Lung (tissue), 17 donors: ENCODE measurements at places on chromosomes 2 and 18. TPM values are rescaled to one million over a fixed set of nuclear protein-coding genes. Genes with fewer than 3 reads are reported as not detected.

- H3K36me3 ChIP-seq = peaks cover 12% of the 10 kb centered on the region
- DNase-seq = peak; percentile 30
- H3K4me1 ChIP-seq = peaks cover 35% of the 10 kb centered on the region
- H3K27me3 ChIP-seq = no peaks in the 10 kb centered on the region
These were observed 113.3 kb downstream of the MYO1B start for GRCh38 chr2:191358325-191359025.

DNA sequence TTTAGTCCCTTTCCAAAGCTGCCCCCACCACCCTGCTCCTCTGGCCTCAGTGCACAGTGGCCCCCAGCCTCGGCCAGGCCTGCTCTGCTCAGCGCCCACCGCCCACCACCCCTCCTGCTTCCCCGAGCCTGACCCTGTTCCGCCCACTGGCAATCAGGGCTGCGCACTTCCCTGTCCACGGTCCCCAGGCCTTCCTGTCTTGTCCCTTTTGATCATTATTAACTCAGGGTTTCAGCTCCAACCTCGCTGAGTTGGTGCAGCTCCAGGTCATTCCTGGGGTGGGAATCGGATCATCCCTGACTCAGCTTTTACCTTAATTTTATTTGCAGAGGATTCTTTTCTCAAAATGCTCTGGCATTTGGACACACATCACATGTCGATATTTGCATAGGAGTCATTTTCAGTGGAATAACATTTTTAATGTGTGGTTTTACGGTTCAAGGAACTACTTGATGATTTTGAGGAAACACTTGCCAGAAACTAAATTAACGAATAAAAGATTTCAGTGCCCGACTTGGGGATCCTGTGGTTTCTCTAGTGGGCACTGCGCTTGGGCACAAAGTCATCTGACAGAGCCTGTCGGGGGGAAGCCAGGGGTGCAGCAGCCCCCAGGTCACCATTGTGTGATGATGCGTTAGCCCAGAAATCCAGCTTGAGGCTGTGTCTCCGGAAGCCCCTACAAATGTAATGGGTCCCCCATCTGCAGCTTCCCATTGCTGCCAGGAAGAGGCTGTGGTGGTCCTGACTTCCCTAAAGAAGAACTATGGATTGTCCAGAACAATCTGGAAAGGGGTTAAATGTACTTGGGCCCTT lies 1.0 kb upstream of the ESPNL start:
- H3K4me3 ChIP-seq = no peak overlapping the region
- H3K4me1 ChIP-seq = no peaks in the 10 kb centered on the region
- H3K27ac ChIP-seq = no peak overlapping the region
- H3K27me3 ChIP-seq = no peaks in the 10 kb centered on the region
- H3K36me3 ChIP-seq = no peaks in the 10 kb centered on the region

Gene EHD3
- total RNA-seq = 5.8 TPM

GRCh38 chr18:23710068-23710527 lies 20.8 kb downstream of the LAMA3 start:
- no peak for DNase-seq
- no peaks in the 10 kb centered on the region for H3K36me3 ChIP-seq
- no peaks in the 10 kb centered on the region for H3K27me3 ChIP-seq
- H3K27ac ChIP-seq = peak overlapping the region; percentile 24
- H3K4me1 ChIP-seq = no peaks in the 10 kb centered on the region

DNA sequence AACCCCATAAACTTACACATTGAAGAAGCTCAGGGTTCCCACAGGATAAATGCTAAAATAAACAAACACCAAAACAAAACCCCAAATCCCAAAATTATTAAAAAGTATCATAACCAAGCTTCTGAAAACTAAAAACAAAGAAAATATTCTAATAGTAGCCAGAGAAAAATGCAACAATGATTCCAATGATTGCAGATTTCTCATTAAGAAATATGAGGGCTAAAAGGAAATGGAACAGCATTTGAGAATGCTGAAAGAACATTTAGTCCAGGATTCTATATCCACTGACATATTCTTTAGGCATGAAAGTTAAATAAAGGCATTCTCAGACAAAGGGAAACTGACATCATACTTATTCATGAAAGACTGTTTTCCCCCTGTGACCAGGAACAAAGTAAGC lies 212.4 kb downstream of the SLC4A10 start:
- no peak overlapping the region for H3K4me3 ChIP-seq
- no peaks in the 10 kb centered on the region for H3K27me3 ChIP-seq
- no peak for DNase-seq
- no peaks in the 10 kb centered on the region for H3K4me1 ChIP-seq

DNA sequence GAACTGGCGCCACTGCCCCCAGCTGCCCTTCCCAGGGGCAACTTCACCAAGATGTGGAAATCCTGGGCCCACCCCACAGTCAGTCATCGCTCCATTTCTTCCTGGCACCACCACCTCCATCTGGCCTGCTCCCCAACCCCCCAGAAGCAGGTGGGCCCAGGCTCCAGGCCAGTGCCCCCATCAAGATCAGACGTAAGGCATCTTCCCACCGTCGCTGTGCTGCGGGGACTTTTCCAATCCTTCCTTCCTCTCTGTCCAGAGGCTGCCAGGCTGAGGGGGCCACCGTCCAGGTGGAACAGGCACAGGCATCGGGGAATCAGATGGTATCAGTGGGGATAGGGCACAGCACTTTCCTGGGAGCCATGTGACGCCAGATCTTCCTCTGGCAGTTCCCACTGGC lies 8.1 kb downstream of the PRLH start:
- no peaks in the 10 kb centered on the region for H3K27me3 ChIP-seq
- H3K27ac ChIP-seq = no peak overlapping the region

Gene TWIST2
- 12.5 TPM for total RNA-seq

Gene EN1
- not detected for total RNA-seq

GRCh38 chr2:86453836-86454235 lies 12.7 kb downstream of the KDM3A start:
- peaks cover 58% of the 10 kb centered on the region for H3K36me3 ChIP-seq
- H3K27ac ChIP-seq = peak overlapping the region; percentile 23
- no peak overlapping the region for H3K4me3 ChIP-seq
- DNase-seq = peak; percentile 72
- H3K4me1 ChIP-seq = peaks cover 13% of the 10 kb centered on the region

DNA sequence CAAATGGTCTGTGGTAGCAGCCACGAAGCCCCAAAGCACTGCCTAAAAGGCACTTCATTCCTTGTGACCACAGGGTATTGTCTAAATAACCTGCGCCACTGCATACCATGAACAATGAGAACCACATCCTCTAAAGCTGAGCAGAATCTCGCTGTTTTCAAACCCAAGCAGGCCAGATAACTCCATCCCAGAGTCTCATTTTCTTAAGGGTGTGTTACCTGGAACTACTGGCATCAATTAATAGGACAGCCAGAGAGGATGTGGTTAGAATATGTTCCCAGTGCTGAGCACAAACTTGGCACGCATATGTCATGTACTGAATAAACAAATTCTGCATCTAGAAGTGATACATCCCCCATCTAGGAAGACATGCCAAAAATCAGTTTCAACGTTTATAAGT lies 13.0 kb downstream of the VPS4B start:
- peaks cover 2% of the 10 kb centered on the region for H3K4me1 ChIP-seq
- no peak for DNase-seq
- H3K27me3 ChIP-seq = no peaks in the 10 kb centered on the region
- peaks cover 34% of the 10 kb centered on the region for H3K36me3 ChIP-seq
- H3K27ac ChIP-seq = no peak overlapping the region
- no peak overlapping the region for H3K4me3 ChIP-seq

- H3K36me3 ChIP-seq = peaks cover 14% of the 10 kb centered on the region
- H3K4me3 ChIP-seq = no peak overlapping the region
- H3K27me3 ChIP-seq = no peaks in the 10 kb centered on the region
- H3K27ac ChIP-seq = no peak overlapping the region
These were observed 28.1 kb downstream of the SLC1A4 start for GRCh38 chr2:65017335-65017734.

Gene MITD1
- total RNA-seq = 17.6 TPM

DNA sequence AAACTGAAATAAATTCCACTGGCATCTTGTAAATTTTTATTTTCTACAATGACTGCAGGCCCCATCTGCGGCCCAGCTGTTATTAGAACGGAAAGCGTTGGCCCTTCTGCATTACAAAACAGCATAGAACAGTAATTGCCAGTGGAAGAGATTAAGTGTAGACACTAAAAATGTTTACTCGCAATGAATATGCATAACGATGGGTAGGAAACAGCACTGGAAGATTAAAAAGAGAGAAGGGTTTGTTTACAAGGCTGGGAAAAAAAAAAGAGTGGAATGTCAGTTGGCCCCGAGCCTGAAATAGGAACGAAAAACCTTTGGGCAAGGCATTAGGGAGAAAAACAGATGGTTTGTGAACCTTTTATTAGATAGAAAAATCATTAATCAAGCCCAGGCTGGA lies 275.9 kb upstream of the TCF4 start:
- DNase-seq = peak; percentile 88
- H3K27ac ChIP-seq = no peak overlapping the region
- no peaks in the 10 kb centered on the region for H3K27me3 ChIP-seq
- no peaks in the 10 kb centered on the region for H3K36me3 ChIP-seq
- peaks cover 17% of the 10 kb centered on the region for H3K4me1 ChIP-seq
- H3K4me3 ChIP-seq = no peak overlapping the region

- DNase-seq = no peak
- H3K4me3 ChIP-seq = no peak overlapping the region
- H3K36me3 ChIP-seq = no peaks in the 10 kb centered on the region
- H3K27me3 ChIP-seq = no peaks in the 10 kb centered on the region
- H3K27ac ChIP-seq = no peak overlapping the region
- no peaks in the 10 kb centered on the region for H3K4me1 ChIP-seq
These were observed 266.4 kb downstream of the NAPG start for GRCh38 chr18:10792181-10792580.

Gene ALLC
- total RNA-seq = not detected

Gene C1QL2
- total RNA-seq = 0.31 TPM

DNA sequence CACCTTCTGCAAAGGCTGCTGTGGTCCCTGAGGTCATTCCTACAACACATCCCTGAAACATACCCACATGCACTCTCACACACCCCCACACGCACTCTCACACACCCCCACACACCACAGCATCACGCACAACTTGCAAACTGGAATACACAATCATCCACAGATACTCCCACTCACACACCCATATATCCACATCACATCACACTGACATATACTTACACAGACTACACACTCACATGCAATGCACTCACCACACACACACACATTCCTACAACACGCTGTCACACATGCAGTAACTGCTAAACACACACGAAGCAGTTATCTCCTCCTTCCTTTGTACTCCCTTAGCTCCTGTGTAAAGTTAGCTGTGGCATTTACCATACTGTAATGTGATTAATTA lies 57.1 kb upstream of the PKDCC start:
- H3K4me3 ChIP-seq = no peak overlapping the region
- H3K27me3 ChIP-seq = no peaks in the 10 kb centered on the region
- DNase-seq = no peak
- H3K27ac ChIP-seq = no peak overlapping the region
- no peaks in the 10 kb centered on the region for H3K36me3 ChIP-seq

GRCh38 chr2:101558740-101559525 lies 84.0 kb upstream of the RFX8 start:
- H3K36me3 ChIP-seq = no peaks in the 10 kb centered on the region
- no peak overlapping the region for H3K4me3 ChIP-seq
- H3K27me3 ChIP-seq = no peaks in the 10 kb centered on the region
- peak; percentile 98 for DNase-seq
- H3K27ac ChIP-seq = peak overlapping the region; percentile 86

DNA sequence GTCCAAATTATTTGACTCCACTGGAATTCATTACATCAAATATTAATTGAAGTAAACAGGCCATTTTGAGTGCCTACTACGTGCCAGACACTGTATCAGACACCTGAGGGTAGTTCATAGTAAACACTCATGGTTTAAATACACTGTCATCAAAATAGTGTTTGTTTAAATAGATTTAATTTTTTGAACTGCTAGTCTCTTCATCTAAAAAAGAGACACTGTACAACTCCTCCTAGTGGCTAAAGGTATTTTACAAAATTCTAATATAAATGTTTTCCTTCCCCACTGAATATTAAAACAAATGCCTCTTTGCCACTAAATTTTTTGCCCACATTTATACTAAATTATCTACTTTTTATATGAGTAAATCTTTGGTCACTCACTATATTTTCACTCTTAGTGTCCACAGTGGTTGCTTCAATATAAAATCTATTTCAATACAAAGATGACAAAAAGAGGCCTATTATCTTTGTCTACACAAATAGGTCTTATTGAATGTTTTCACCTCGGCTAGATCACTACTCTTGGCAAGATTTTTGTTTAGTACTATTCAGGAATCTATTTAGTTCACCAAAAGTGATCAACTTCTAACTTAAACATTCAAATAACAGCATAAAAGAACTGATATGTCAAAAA lies 122.1 kb downstream of the TMEM247 start:
- peak; percentile 35 for DNase-seq
- H3K4me3 ChIP-seq = no peak overlapping the region
- H3K36me3 ChIP-seq = no peaks in the 10 kb centered on the region
- no peak overlapping the region for H3K27ac ChIP-seq

Gene KIF5C
- total RNA-seq = 1.4 TPM

- DNase-seq = no peak
- H3K4me3 ChIP-seq = no peak overlapping the region
- H3K36me3 ChIP-seq = no peaks in the 10 kb centered on the region
- H3K27ac ChIP-seq = no peak overlapping the region
- H3K27me3 ChIP-seq = no peaks in the 10 kb centered on the region
These were observed 118.1 kb upstream of the FN1 start for GRCh38 chr2:215553946-215554345.

DNA sequence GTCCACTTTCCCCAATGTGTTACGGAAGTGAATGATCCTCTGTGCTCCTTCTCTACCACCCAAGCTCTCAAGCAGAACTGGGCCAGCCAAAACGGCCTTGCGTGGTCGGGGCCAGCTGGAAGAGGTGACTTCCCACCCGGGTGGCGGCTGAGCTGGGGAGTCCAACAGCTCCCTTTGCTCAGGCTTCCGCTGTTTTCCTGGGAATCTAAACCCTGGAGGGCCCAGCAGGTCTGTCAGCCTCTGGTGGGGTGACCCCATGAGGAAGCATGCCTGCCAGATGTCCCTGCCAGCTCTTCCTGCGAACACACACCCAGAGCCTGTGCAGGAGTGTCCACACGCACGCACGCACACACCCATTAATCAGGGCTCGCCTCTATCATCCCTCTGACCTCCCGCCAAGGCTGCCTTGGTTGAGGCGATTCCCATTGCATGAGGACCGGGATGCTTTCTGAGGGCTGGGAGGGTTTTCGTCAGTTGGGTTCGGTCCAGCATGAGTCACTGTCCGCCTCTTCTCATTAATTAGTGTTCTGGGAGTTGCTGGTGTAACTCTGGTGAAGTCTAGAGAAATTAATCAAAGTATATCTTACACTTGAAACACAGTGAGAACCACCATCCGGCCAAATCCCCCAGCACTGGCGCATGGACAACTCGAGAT lies 90.6 kb downstream of the TWIST2 start:
- H3K27me3 ChIP-seq = no peaks in the 10 kb centered on the region
- H3K36me3 ChIP-seq = no peaks in the 10 kb centered on the region
- H3K4me1 ChIP-seq = peaks cover 6% of the 10 kb centered on the region

Gene ANKRD30B
- total RNA-seq = not detected

GRCh38 chr2:172408143-172408766 lies 19.1 kb upstream of the ITGA6 start:
- H3K4me1 ChIP-seq = peaks cover 3% of the 10 kb centered on the region
- no peaks in the 10 kb centered on the region for H3K27me3 ChIP-seq
- H3K4me3 ChIP-seq = no peak overlapping the region
- no peaks in the 10 kb centered on the region for H3K36me3 ChIP-seq
